ENCODE measurements at places on chromosomes 12 and 14.

GRCh38 chr14:89779707-89780106 is 174.8 kb downstream of the EFCAB11 start:
- no peak for DNase-seq

DNA sequence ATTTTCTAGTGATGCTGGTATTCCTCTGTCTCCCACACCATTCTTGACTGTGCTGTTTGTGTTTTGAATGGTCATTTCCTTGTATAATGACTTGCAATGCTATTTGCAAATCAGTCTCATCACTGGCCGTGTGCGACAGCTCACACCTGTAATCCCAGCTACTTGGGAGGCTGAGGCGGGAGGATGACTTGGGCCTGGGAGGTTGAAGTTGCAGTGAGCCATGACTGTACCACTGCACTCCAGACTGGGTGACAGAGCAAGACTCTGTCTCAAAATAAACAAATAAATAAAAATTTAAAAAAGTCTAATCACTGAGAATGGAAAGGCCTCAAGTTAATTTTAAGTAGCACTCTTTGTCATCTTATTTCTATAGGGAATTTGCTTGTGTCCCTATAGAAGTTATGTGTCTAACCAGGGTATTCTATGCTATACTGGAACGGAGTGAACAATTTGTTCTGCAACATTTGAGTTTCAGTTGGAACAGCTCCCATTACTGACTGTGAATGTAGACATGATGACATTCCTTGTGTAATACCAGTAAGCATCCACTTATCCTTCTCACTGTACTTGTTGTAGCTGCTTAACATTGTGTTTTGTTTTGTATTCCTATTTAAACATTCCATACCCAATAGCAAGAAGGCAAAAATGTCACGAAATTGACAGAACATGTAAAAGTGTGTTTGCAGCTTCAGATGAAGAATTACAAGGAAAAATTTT is 126.3 kb downstream of the MGST1 start:
- no peak for DNase-seq

DNA sequence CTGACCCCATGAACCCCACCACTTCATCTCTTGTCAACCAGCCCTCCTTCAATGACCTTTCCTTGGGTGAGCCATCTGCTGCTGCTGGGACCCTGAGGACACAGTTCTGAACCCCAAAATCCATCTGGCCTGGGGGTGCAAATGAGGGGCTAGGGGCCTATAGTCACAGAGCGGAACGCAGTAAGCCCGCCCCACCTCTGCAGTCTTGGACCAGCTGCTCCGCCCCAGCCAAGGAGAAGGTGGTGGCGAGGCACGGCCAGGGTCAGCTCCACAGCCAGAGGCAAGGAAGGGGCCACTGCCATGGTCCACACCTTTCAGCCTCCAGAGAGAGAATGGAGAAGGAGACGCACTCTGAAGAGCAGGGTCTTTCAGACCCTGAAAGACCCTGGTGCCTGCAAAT is 5.1 kb downstream of the TMEM179 start:
- DNase-seq = no peak

- no peak for DNase-seq
Measured at GRCh38 chr12:102507301-102507700, 26.9 kb upstream of the IGF1 start.

DNA sequence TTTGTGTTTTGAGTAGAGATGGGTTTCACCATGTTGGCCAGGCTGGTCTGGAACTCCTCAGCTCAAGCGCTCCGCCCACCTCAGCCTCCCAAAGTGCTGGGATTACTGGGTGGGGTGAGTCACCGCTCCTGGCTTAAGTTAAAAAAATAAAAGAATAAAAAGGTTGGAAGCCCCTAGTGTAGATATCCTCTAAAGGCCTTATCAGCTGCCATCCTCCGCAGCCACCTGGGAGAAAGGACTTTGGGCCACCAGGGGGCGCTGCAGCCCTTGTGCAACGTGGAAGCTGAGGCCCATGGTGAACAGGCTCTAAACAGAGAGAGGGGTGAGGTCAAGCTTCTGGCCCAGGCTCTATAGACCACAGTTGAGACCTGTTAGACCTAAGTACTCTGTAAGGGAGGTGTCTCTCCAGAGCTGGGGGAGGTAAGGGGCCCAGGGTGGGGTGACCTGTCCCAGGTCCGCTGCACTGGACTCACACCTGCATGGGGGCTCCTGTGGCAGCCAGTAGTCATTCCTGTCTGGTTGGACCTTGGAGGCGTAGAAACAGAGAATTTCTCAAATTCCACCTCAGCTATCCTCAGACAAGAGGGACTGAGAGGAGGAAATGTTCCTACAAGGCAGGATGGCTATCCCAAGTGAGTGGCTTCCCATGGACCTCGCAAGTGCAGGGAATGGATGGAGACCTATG is 14.0 kb upstream of the RACGAP1 start:
- peak; percentile 69 for DNase-seq

DNA sequence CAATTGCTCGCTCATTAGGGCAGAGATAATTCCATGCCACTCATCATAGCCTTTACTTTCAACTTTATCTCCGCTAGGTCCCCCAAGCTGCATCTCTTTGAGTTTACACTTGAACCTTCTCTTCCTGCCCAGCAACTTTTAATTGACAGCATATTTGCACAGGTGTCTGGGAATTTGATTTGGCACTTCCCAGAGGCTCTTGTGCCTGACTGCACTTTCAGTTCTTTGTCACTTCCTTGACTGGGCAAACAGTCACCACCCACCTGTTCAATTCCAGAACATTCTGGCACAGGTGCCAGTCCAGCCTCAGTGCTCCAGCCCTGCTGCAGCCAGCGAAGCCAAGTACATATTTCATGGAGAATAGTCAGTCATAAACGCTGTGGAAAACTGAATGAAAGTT is 110.1 kb upstream of the LRIG3 start:
- DNase-seq = no peak

GRCh38 chr14:49863487-49864281 is 11.1 kb upstream of the NEMF start:
- no peak for DNase-seq

DNA sequence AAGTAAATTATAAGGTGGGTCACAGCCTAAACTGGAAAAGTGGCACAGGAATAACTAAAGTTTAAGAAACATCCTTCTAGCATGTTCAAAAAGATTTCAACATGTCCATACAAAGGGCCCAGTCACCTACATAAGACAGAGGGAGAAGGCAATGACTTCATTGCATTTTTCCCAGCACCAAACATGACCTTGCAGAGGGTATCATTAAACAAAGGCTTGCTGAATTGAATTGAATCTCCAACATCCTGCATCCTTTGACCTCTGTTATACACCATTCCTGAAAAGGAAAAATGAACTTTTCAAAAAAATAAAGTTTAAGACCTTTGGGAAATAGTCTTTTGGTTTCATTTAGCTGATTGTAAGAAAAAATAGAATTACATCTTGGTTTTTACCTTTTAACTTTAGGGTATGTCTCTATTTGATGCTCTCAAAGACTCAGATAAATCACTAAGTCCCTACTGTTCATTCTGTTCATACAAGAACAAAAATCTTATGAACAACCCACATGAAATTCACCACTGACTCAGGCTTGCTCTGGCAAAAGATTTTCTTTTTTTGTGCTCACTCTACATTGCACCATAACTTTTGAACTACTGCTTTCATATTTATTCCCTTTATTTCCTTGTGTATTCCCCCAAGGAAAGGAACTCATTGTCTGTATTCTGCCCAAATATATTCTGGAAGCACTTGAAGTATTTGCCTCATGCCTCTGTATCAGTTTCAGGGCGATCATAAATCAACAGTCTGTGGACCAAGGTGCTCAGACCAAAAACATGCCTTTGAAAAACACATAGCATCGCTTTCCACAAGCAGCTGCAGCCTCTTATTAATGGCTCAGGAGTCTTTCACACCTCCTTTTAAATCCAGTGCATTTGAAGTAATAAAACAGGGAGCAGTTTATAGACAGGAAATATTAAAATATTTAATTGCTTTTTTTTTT is 121.7 kb downstream of the DUSP6 start:
- no peak for DNase-seq

DNA sequence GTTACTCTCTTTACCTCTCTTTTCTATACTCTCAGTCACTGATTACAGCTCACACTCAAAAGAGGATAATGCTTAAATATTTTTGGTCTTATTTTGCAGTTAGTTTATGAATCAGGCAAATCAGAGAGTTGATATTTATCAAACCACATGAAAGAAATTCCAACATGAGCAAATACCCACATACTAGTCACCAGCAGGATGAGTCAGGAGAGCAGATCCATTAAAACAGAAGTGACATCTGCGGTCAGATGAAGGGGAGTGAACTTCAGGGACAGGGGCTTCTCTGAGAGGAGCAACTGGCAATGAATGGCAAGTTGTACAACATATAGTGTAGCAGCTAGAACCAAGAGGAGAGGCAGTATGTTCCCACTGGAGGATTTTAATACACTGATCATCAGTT is 258.7 kb downstream of the SYT10 start:
- no peak for DNase-seq

- peak; percentile 99 for DNase-seq
Measured at GRCh38 chr14:51846631-51847488, 13.6 kb upstream of the GNG2 start.

DNA sequence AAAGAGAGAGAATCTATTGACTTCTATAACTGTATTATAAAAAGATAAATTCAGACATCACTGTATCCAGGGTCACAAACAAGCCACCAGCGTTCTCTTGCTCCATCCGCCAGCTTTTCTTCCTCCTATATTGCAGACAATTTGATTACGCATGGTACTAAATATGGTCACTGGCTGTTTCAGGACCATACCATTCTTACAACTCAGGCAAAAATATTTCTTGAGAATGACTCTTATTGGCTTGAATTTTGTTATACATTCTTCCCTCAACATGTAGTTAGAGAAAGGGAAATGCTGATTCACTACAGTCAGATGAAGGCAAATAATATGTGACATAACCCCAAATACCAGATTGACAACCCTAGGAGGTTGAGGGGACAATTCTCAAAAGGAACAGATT is 101.3 kb downstream of the SLC6A15 start:
- DNase-seq = no peak

DNA sequence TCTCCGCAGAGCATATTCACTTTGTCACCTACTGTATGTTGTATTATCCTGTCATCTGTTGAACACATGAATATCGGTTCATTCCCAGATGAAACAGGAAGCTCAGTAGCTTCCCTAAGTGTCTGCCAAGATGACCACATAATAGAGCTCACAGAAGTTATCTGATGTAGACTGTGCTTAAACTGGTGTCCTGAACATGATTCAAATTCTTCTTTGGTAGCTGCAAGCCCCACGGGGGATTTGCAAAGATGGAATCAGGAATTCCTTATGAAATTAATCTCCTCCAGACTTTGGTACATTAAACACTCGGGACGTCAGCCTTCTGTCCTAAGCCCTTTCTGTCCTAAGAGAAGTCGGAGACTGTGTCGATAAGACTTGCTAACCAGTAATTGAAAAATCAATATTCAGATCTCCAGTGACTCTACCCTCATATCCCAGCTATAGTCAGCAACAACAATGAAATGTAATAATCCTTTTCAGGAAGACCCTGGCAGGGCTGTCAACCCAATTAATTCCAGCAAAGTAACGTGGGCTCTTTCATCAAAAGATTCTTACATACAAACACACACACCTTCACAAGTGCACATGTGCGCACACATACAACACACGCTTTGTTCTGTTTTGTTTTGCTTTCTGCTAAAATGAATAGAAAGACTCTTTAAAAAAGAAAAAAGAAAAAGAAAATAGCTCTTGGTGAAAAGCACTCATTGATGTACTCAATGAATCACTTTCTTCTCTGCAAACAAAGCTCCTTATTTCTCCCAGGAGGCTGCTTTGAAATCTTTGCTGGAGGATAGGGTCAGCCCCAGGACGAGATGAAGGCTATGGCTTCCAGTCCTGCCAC is 127.2 kb downstream of the RIMBP2 start:
- no peak for DNase-seq

DNA sequence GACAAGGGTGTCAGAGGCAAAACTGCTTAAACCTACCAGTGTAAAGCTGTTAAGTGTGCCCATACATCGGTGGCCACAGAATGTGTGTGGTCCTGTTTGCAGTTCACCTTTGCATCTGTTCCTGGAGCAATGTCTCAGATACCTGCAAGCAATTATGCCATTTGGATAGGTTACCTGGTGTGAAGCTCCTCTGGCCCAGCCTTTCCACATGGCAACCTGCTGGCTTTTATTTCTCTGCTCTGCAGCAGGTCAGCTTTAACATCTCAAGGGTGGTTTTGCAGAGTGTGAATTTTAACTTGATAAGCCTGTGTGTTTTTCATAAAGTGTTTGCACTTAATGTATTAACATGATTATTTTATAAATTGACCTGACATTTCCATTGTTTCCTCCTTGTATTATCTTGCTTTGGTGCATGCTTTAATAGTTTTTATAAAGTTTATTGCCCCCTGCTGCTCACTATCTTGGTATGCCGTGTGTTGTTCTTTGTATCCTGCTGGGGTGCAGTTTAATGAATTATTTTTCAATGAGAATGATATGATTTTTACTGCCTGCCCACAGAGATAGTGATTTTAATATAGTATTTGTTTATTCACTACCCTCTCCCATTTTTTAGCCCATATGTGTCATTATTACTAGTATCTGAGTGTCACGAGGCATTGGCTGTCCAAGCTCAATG is 403.8 kb downstream of the NPAS3 start:
- DNase-seq = no peak

DNA sequence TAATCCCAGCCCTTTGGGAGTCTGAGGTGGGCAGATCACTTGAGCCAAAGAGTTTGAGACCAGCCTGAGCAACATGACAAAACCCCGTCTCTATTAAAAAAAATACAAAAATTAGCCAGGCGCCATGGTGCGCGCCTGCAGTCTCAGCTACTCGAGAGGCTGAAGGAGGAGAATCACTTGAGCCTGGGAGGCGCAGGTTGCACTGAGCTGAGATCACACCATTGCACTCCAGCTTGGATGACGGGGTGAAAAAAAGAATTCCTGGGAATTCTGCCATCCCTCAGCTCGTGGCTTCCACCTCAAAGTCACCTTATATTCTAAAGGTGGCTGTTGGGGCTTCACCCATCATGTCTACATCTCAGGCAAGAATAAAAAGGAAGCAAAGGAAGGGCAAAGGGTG is 12.9 kb downstream of the BCL2L14 start:
- no peak for DNase-seq

DNA sequence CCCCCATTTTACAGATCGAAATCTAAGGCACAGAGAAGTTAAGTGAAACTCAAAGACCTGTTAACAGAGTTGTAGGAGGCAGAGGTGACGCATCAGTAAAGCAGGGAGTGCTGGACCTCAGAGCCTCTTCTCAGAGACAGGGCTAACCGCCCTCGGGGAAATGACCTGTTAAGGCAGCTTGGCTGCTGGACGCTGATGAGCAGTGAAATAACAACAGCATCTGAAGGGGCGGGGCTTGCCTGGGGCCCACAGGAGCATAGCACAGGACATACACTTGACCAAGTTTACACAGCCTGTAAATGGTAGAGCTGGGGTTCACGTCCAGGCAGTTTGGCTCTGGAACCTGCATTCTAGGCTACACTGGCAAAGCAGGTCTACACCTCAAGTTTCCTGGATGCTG is 39.3 kb downstream of the LRTM2 start:
- no peak for DNase-seq

GRCh38 chr14:68458840-68459469 is 333.9 kb downstream of the ZFP36L1 start:
- no peak for DNase-seq

- no peak for DNase-seq
Measured at GRCh38 chr12:22653075-22653474, 28.1 kb downstream of the ETNK1 start.
